ENCODE measurements at places on chromosomes 5 and 9. TPM values are rescaled to one million over a fixed set of nuclear protein-coding genes. Genes with fewer than 3 reads are reported as not detected.
A peak's percentile ranks its signal among the peaks of the same experiment; 100 is the strongest.

- H3K27ac ChIP-seq, result no peak overlapping the region
- H3K4me1 ChIP-seq, result peaks cover 14% of the 10 kb centered on the region
- DNase-seq, result peak; percentile 49
- H3K36me3 ChIP-seq, result no peaks in the 10 kb centered on the region
- H3K4me3 ChIP-seq, result no peak overlapping the region
Measured at GRCh38 chr5:132063090-132063911, 2.8 kb downstream of the IL3 start.

The ARHGEF39 gene
- 1.4 TPM for total RNA-seq

DNA sequence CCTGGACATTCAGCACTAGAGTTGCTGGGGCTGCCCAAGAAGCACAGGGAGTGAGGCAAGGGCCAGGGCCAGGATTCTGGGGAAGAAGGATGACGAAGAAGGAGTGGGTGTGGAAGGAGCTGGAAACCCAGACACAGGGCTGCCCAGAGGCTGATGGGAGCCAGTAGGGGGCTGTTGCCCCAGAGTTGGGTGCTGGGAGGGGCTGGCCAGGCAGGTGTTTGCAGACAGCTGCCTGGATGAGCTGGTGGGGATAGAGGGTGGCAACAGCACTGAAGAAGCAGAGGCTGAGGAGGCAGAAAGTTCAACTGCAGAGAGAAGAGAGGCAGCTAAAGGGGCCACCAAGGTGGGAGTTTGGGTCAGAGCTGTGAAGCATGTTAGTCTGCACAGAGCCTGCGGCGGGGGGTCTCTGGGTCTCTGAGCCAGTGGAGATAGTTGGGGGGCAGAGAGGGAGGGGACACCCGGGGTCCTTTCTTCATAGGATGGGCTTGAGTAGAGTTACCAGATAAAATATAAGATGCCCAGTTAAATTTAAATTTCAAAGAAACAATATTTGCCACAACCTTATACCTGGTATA lies 2.5 kb upstream of the AQP7 start:
- H3K4me1 ChIP-seq, result no peaks in the 10 kb centered on the region
- H3K27me3 ChIP-seq, result peaks cover 37% of the 10 kb centered on the region
- DNase-seq, result no peak
- no peaks in the 10 kb centered on the region for H3K36me3 ChIP-seq

GRCh38 chr9:33403941-33404787 lies 1.8 kb upstream of the AQP7 start:
- H3K27ac ChIP-seq, result no peak overlapping the region
- H3K4me1 ChIP-seq, result no peaks in the 10 kb centered on the region
- no peak for DNase-seq
- no peaks in the 10 kb centered on the region for H3K36me3 ChIP-seq
- H3K27me3 ChIP-seq, result peaks cover 43% of the 10 kb centered on the region

GRCh38 chr5:168342985-168343384 lies 51.5 kb downstream of the WWC1 start:
- peaks cover 39% of the 10 kb centered on the region for H3K4me1 ChIP-seq
- no peak overlapping the region for H3K4me3 ChIP-seq
- H3K27me3 ChIP-seq, result peaks cover 2% of the 10 kb centered on the region
- peaks cover 4% of the 10 kb centered on the region for H3K36me3 ChIP-seq
- DNase-seq, result no peak

- no peaks in the 10 kb centered on the region for H3K4me1 ChIP-seq
- H3K4me3 ChIP-seq, result no peak overlapping the region
- H3K36me3 ChIP-seq, result no peaks in the 10 kb centered on the region
- DNase-seq, result no peak
Measured at GRCh38 chr9:123493627-123494026, 137.6 kb downstream of the CRB2 start.

The C5orf34 gene
- 2.5 TPM for total RNA-seq

The SPAG8 gene
- total RNA-seq, result 1.1 TPM

DNA sequence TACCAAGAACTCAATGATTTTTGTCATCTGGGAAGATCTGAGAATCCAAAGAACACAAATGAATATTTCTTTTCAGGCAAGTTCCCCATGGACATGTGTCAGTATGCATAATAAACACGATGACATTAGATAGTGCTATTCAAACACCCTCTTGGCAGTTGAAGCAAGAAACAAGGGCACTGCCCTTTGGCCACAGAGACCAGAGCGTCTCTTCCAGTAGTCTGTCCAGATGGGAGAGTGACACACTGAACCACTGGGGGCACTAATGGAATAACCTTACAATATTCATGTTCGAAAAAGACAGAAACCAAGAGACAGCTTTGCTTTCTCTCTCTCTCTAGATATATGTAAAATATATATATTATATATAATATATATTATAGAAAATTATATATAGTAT lies 301.9 kb downstream of the CTNND2 start:
- no peak overlapping the region for H3K4me3 ChIP-seq
- H3K27ac ChIP-seq, result no peak overlapping the region
- H3K36me3 ChIP-seq, result no peaks in the 10 kb centered on the region
- no peaks in the 10 kb centered on the region for H3K4me1 ChIP-seq
- DNase-seq, result no peak

The NUTM2G gene
- total RNA-seq, result not detected

GRCh38 chr5:57839025-57839424 lies 356.4 kb upstream of the ACTBL2 start:
- H3K27me3 ChIP-seq, result 0 out of 2 replicates have a peak, but pooled peaks cover 1% of the 10 kb centered on the region
- no peak for DNase-seq
- no peak overlapping the region for H3K4me3 ChIP-seq
- H3K36me3 ChIP-seq, result peaks cover 24% of the 10 kb centered on the region
- peak overlapping the region; percentile 81 for H3K27ac ChIP-seq
- H3K4me1 ChIP-seq, result peaks cover 89% of the 10 kb centered on the region

The RELL2 gene
- total RNA-seq, result 3.6 TPM

- no peak overlapping the region for H3K4me3 ChIP-seq
- no peak overlapping the region for H3K27ac ChIP-seq
- DNase-seq, result no peak
- no peaks in the 10 kb centered on the region for H3K27me3 ChIP-seq
Measured at GRCh38 chr9:80615964-80616363, 1044.2 kb downstream of the TLE4 start.

- H3K27ac ChIP-seq, result no peak overlapping the region
- peaks cover 2% of the 10 kb centered on the region for H3K27me3 ChIP-seq
- no peak for DNase-seq
- peaks cover 23% of the 10 kb centered on the region for H3K4me1 ChIP-seq
Measured at GRCh38 chr5:115872447-115872846, 30.7 kb downstream of the AP3S1 start.

- no peaks in the 10 kb centered on the region for H3K36me3 ChIP-seq
- no peak for DNase-seq
- H3K4me3 ChIP-seq, result peak overlapping the region; percentile 94
- peak overlapping the region; percentile 52 for H3K27ac ChIP-seq
- H3K4me1 ChIP-seq, result peaks cover 47% of the 10 kb centered on the region
Measured at GRCh38 chr9:69671311-69671878, 776 bp downstream of the APBA1 start.

The EIF4E1B gene
- not detected for total RNA-seq

The DBH gene
- total RNA-seq, result not detected

The HAPLN1 gene
- 10.2 TPM for total RNA-seq

The ENTR1 gene
- 55.1 TPM for total RNA-seq

The GCNT1 gene
- total RNA-seq, result 25.4 TPM

- H3K27ac ChIP-seq, result no peak overlapping the region
- peaks cover 42% of the 10 kb centered on the region for H3K36me3 ChIP-seq
- H3K4me1 ChIP-seq, result no peaks in the 10 kb centered on the region
- DNase-seq, result no peak
- H3K4me3 ChIP-seq, result no peak overlapping the region
Measured at GRCh38 chr5:179867476-179867875, 8.9 kb upstream of the MRNIP start.

The ASS1 gene
- 70.3 TPM for total RNA-seq

GRCh38 chr5:13865312-13865711 lies 79.2 kb downstream of the DNAH5 start:
- no peaks in the 10 kb centered on the region for H3K36me3 ChIP-seq
- no peaks in the 10 kb centered on the region for H3K4me1 ChIP-seq
- no peak overlapping the region for H3K27ac ChIP-seq

DNA sequence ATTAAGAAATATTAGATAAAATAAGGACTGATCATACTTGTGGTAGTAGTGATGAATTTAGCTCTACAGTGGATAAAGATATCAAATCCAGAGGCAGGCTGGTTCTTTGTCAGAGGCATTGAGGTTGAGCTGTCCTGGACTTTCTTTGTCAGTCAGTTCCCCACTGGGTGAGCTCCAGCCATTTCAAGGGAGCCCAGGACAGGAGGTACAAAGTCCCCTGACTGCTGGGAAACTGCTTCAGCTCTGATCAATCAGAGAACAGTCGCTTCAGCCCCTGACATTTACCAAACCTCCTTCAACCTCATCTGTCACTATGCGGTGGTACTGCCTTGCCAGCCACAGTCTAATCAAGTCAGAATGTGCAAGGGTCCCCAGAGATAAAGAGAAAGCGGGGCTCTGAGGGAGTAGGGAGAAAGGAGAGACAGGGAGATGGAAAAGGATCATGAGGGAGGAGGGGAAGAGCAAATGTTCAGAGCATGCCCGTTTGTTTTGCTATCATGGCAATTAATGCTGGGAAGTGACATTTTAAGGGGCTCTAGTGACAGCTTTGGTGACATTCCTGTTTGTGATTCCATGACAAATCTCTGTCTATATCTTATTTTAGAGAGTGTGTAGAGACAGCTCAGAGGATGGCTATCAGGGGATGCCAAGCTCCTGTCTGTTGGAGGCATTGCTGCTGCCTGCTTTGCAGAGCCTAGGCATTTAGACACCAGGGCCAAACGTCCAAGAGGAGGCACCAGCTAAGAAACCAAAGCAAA lies 223.2 kb downstream of the ASTN2 start:
- H3K4me1 ChIP-seq, result no peaks in the 10 kb centered on the region
- H3K27me3 ChIP-seq, result no peaks in the 10 kb centered on the region
- no peak overlapping the region for H3K4me3 ChIP-seq
- DNase-seq, result no peak

- peak overlapping the region; percentile 55 for H3K27ac ChIP-seq
- DNase-seq, result no peak
- H3K27me3 ChIP-seq, result no peaks in the 10 kb centered on the region
- peaks cover 40% of the 10 kb centered on the region for H3K4me1 ChIP-seq
- H3K36me3 ChIP-seq, result peaks cover 34% of the 10 kb centered on the region
- no peak overlapping the region for H3K4me3 ChIP-seq
Measured at GRCh38 chr9:33022755-33023154, 2.3 kb upstream of the DNAJA1 start.

The RNF183 gene
- not detected for total RNA-seq

DNA sequence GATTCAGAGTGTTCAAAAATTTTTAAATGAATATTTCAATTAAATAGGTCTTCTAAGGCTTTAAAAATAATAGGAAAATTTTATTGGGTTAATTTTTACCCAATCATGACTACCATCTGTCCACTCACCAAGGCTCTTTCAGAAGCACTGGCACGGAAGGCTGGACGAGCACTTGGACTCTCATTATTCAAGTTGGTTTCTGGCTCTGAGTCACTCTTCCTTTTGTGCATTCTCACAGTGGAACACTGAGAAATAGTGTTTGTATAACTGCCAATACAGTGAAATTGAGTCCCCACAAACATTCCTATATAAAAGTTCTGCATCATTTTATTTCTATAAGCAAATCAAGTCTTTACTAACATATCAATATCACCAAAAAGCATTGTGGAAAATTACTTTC lies 1149.0 kb downstream of the EFNA5 start:
- H3K36me3 ChIP-seq, result no peaks in the 10 kb centered on the region
- H3K27me3 ChIP-seq, result no peaks in the 10 kb centered on the region
- no peaks in the 10 kb centered on the region for H3K4me1 ChIP-seq

The TMEM174 gene
- total RNA-seq, result not detected

The FCN1 gene
- not detected for total RNA-seq

GRCh38 chr5:110058175-110058574 lies 368.4 kb downstream of the MAN2A1 start:
- H3K4me1 ChIP-seq, result no peaks in the 10 kb centered on the region
- no peaks in the 10 kb centered on the region for H3K27me3 ChIP-seq
- H3K4me3 ChIP-seq, result no peak overlapping the region
- H3K36me3 ChIP-seq, result no peaks in the 10 kb centered on the region
- H3K27ac ChIP-seq, result no peak overlapping the region

- H3K4me1 ChIP-seq, result no peaks in the 10 kb centered on the region
- H3K36me3 ChIP-seq, result no peaks in the 10 kb centered on the region
- no peak overlapping the region for H3K4me3 ChIP-seq
- H3K27ac ChIP-seq, result no peak overlapping the region
- no peak for DNase-seq
Measured at GRCh38 chr5:81488862-81489261, 94.9 kb upstream of the ACOT12 start.

DNA sequence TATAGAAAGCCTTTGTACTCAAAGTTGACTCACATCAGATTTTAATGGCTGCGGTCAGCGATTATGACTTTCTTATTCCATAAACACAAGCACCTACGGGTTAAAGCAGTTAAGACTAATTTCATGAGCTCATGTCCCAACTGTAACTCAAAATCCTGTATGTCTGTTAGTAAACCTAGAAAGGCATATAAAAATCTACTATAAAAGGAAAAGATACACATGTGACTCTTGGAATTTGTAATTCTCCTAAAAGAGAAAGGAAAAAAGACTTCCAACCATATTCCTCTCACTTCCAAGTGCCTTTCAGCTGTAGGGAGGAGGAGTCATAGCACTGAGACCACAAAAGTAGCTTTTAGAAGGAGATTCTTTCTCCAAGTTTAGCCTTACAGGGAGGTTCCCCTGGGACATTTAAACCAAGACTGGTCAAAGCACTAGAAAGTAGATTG lies 129.1 kb downstream of the EBF1 start:
- H3K4me3 ChIP-seq, result no peak overlapping the region
- H3K27ac ChIP-seq, result no peak overlapping the region
- DNase-seq, result no peak
- no peaks in the 10 kb centered on the region for H3K27me3 ChIP-seq

DNA sequence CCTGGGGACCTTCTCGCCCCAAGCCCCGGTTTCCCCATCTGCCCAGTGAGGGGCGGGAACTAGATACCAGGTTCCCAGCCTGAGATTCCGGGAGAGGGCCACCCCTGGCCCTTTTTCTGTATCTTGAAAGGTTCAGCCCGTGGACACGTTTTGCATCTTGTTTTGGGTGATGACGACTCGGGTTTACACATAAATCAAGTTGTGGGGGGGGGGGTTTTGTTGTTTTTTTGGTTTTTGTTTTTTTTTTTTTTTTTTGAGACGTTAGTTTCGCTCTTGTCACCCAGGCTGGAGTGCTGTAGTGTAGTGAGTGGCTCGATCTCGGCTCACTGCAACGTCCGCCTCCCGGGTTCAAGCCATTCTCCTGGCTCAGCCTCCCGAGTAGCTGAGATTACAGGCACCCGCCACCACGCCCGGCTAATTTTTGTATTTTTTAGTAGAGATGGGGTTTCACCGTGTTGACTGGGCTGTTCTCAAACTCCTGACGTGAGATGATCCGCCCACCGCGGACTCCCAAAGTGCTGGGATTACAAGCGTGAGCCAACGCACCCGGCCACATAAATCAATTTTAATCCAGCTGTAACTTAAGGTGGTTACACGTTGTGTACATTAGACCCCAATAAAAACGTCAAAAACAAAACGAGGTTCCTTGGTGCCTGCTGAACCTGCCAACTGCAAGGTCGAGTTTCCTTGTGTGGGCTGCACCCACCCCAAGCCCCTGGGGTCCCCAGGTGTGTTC lies 1.1 kb upstream of the BRD3 start:
- H3K4me1 ChIP-seq, result peaks cover 22% of the 10 kb centered on the region
- peak overlapping the region; percentile 57 for H3K27ac ChIP-seq
- peaks cover 43% of the 10 kb centered on the region for H3K27me3 ChIP-seq
- DNase-seq, result no peak
- no peaks in the 10 kb centered on the region for H3K36me3 ChIP-seq

- no peaks in the 10 kb centered on the region for H3K36me3 ChIP-seq
- H3K4me3 ChIP-seq, result no peak overlapping the region
- no peaks in the 10 kb centered on the region for H3K4me1 ChIP-seq
- H3K27ac ChIP-seq, result no peak overlapping the region
Measured at GRCh38 chr5:18975624-18976023, 1012.4 kb downstream of the CDH18 start.

The PPP2R2B gene
- not detected for total RNA-seq

The DNAH5 gene
- 1.4 TPM for total RNA-seq
